ENCODE measurements at places on chromosomes 2 and 18.

- DNase-seq: no peak
- peaks cover 3% of the 10 kb centered on the region for H3K4me1 ChIP-seq
- H3K27me3 ChIP-seq: peaks cover 66% of the 10 kb centered on the region
Measured at GRCh38 chr18:80198391-80198790, 48.9 kb downstream of the PARD6G start.

DNA sequence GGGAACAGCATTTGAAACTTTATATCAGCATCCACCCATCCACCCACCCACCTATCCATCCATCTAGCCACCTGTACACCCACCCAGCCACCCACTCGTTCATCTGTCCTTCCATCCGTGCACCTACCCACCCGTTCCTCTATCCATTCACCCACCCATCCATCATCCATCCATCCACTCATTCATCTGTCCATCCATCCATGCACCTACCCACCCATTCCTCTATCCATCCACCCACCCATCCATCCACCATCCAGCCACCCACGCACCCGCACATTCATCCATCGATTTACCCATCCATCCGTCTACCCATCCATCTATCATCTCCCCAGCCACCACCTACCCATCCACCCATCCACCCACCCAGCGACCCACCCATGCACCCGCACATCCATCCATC lies 24.8 kb downstream of the LDLRAD4 start:
- no peaks in the 10 kb centered on the region for H3K36me3 ChIP-seq
- no peak overlapping the region for H3K27ac ChIP-seq
- H3K4me3 ChIP-seq: no peak overlapping the region
- peaks cover 2% of the 10 kb centered on the region for H3K4me1 ChIP-seq
- no peaks in the 10 kb centered on the region for H3K27me3 ChIP-seq

GRCh38 chr2:152506843-152507242 lies 171.9 kb downstream of the FMNL2 start:
- H3K4me3 ChIP-seq: no peak overlapping the region
- H3K27ac ChIP-seq: no peak overlapping the region
- H3K27me3 ChIP-seq: peaks cover 18% of the 10 kb centered on the region
- no peak for DNase-seq

DNA sequence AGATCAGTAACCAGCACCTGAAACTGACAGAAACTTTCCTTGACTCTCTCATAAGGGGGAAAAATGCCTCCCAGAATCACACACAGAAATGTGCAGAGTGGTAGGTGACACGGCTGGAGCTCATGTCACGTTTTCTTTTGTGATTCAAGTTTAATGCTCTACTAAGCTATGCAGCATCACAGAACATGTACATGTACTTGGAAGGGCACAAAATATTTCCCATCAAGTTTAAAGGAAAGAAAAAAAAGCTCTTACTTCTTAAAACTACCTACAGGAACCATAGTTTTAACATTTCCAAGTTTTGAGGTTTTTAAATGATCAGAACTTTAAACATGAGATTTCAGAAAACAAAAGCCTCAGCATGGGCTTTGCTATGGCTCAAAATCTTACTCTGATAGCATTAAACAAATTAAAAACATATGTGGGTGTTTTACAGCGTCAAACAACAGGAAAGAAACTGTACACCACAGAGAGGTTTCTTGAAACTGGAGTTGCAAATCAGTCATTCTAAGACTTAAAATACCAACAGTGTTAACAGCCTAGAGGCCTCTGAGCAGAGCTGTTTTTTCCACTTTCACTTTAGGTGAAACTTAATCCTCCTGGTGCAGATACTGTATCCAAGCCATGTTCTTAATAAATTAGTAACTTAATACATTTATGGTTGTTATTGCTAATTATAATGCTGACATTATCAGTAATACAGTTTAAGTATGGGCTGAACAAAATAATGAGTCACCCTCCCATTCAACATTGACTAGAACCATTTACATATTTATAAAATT lies 30.1 kb downstream of the MBP start:
- peak overlapping the region; percentile 97 for H3K27ac ChIP-seq
- H3K4me3 ChIP-seq: peak overlapping the region; percentile 85
- H3K36me3 ChIP-seq: peaks cover 11% of the 10 kb centered on the region
- no peak for DNase-seq
- H3K4me1 ChIP-seq: peaks cover 82% of the 10 kb centered on the region

- no peak overlapping the region for H3K4me3 ChIP-seq
- peaks cover 6% of the 10 kb centered on the region for H3K4me1 ChIP-seq
- no peak for DNase-seq
- no peak overlapping the region for H3K27ac ChIP-seq
Measured at GRCh38 chr2:242001853-242002252, 132.3 kb downstream of the RTP5 start.
